ENCODE measurements at places on chromosomes 12 and 14.

DNA sequence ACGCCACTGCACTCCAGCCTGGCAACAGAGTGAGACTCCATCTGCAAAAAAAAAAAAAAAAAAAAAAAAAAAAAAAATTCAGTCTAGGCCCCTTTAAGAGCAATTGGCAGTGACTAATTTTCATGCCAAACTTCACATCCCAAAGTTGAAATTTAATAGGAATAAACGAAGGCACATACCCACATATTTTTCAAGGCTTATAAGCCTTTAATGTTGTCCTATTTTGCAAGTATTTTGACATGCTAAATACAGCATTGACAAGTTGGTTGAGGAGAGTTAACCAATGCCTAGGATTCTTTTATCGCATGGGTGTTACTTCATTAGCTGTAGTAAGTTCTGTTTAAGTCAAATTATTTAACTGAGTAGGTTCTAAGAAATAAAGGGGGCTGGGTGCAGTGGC is 23.5 kb upstream of the HIP1R start:
- DNase-seq, result no peak

DNA sequence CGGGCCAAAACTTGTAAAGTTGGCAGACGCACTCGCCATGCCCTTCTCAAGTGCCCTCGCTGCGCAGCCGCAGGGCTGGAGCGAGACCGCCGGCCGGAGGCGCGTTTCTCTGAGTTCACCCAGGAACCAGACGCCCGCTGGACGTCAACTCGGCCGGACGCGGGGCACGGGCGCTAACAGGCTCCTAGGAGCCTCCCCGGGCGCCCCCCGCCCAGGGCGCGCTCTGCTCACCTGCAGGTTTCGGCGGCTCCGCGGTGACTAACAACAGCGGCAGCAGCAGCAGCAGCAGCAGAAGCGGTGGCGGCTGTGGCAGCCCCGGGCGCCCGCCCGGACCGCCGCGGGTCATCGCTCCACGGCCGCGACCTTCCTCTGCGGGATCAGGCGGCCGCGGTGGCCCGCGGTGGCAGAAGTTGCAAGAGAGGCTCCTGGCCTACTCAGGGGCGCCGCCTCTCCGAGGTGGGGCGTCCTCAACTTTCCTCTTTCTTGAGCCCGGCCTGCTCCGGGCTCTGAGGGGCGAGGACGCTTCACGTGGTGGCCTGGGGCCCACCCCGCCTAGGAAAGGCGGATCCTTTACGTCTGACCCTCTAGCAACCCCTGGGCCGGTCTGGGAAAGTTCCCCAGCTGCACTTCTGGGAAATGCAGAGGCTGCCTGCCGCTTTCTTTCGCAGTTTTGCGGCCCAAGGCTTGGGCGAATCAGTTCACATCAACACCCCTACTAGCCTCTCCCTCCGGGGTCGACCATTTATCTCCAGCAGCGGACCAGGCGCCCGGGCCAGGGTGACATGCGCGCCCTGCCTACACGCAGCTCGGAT is at the start of gene PLBD1:
TSS of gene PLBD1 (minus strand) at position 533 of the 812 bp plus-strand sequence. CDS start at position 346, 187 bp downstream.
- DNase-seq, result no peak

DNA sequence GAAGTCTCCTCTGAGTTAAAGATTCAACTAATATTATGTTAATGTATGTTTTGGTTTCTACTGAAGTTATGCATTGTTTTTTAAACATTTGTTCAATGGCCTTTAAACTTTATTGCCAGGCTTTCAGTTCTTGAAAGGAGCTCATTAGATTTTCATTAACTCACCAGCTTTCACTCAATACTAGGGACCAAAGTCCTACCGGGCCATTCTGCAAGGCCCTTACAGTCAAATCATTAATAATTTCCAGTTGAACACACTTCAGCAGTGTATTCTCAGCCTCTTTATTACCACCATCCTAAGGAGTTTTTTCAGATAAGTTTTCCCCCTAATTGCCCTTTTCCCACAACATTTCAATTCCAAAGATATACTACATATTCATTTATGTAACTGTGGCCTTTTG is 409.2 kb downstream of the DIO2 start:
- DNase-seq, result no peak

DNA sequence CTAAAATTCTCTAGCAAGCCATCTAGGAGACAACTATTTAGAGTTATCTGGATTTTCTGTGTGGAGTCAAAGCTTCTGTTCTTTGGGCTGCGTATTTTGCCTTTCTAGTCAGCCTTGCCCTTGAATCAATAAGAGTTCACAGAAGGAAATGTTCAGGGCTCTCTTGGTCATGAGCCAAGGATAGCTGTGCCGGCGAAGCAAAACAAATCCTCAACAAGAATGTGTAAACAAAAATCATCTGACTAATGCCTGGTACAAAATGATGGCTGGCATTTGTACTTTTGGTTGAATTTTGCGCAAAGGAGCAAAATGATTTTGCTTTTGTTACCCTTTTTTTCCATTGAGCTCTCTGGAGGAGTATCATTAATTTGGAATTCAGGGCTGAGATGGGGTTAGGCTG is 171.1 kb downstream of the DACT1 start:
- no peak for DNase-seq

GRCh38 chr12:52152905-52153317 is 38.9 kb downstream of the KRT80 start:
- no peak for DNase-seq

DNA sequence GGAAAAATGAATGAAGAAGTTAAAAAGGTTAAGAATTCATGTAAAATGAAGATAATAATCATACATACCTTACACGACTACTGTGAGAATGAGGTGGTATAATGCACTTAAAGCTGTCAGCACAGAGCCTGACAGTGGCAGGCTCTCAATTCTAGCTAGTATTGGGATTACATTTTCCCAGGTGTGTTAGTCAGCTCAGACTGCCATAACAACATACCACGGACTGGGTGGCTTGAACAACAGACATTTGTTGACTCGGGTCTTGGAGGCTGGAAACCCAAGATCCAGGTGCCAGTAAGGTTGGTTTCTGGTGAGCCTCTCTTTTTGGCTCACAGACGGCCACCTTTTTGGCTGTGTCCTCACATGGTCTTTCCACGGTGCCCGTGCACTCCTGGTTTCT is 167.8 kb downstream of the CHST11 start:
- no peak for DNase-seq

DNA sequence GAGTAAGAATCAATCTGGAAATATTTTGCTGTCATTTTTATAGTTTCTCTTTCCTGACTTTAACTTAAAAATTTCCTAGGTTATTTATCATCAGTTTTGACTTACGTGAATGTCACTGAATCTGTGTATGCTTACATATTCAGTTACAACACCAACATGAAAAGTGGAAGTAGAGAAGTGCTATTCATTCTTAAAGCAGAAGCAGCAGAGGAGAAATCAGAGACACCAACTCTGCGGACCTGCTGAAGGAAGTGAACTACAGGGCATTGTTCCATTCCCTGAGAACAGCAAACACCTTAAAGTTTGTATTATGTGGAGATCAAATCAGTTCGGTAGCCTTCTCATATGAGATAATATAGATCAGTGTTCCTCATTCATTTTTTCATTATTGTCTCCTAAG is 34.1 kb downstream of the RAD51B start:
- peak; percentile 22 for DNase-seq

- DNase-seq, result no peak
Measured at GRCh38 chr12:62717643-62718042, 217.3 kb downstream of the PPM1H start.

DNA sequence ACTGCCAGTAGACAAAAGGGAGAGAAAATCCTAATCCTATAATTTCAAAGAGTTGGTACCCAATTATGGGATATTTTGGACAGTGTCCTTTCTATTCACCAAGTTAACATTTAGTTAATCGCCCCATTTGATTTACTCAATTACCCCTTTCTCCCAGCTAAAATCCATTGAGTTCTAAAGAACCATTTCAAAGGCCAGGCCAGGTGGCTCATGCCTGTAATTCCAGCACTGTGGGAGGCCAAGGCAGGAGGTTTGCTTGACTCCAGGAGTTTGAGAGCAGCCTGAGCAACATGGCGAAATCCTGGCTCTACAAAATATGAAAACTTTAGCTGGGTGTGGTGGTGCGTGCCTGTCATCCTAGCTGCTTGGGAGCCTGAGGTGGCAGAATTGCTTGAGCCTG is 5.5 kb upstream of the GPR19 start:
- no peak for DNase-seq

DNA sequence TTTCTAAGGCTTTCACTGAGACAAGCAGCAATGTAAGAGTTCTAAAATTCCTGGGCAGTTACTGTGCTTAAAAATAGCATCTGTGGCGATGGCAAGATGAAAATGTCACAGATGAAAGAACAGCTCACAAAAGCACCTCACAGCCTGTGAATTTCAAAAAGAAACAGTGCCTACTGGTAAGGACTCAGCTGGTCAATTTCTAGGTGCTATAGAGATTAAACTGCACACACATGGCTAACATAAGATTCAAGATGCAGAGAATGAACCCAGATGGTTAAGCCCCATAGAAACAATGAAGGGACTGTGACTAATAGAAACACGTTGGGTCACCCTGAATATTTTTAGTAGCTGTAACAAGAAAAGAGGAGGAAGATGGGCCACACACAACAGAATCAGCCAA is 12.0 kb upstream of the IL26 start:
- no peak for DNase-seq

- no peak for DNase-seq
Measured at GRCh38 chr12:127785540-127785939, 481.4 kb upstream of the TMEM132C start.

- DNase-seq, result no peak
Measured at GRCh38 chr12:12779529-12779928, 5.9 kb upstream of the APOLD1 start.
